ENCODE measurements at places on chromosomes 12 and 14. TPM values are rescaled to one million over a fixed set of nuclear protein-coding genes. Genes with fewer than 3 reads are reported as not detected.

The KLRF1 gene
- total RNA-seq, result not detected

The MSI1 gene
- 1.7 TPM for total RNA-seq

The BCL2L14 gene
- total RNA-seq, result 4.8 TPM

The MIA2 gene
- total RNA-seq, result 43.9 TPM

The KCNK13 gene
- total RNA-seq, result not detected

The KRT2 gene
- not detected for total RNA-seq

The PDE6H gene
- total RNA-seq, result not detected

The AQP2 gene
- not detected for total RNA-seq

The SBNO1 gene
- total RNA-seq, result 43.1 TPM

The KRT6B gene
- total RNA-seq, result 0.98 TPM

The RBM25 gene
- total RNA-seq, result 68.9 TPM

The PPP1R3E gene
- 9.5 TPM for total RNA-seq

The MANSC4 gene
- not detected for total RNA-seq

The B4GALNT1 gene
- 17.9 TPM for total RNA-seq

The C14orf132 gene
- total RNA-seq, result not detected

The DPPA3 gene
- not detected for total RNA-seq

The C1RL gene
- total RNA-seq, result 70.4 TPM

The COPZ1 gene
- 232 TPM for total RNA-seq

The FAM90A1 gene
- 1.6 TPM for total RNA-seq

The ADCY6 gene
- 48.3 TPM for total RNA-seq

The UBC gene
- total RNA-seq, result 748 TPM

The RTRAF gene
- 162 TPM for total RNA-seq

The IL22 gene
- not detected for total RNA-seq

The IAPP gene
- total RNA-seq, result not detected

The SVOP gene
- not detected for total RNA-seq

The ESRRB gene
- total RNA-seq, result not detected

The TSPAN11 gene
- not detected for total RNA-seq

The CLSTN3 gene
- 153 TPM for total RNA-seq

The HOXC6 gene
- total RNA-seq, result 5.7 TPM

The SLC4A8 gene
- 2.6 TPM for total RNA-seq

The PYGL gene
- total RNA-seq, result 75.6 TPM

The RHEBL1 gene
- 2.9 TPM for total RNA-seq

The LRP1-AS gene
- total RNA-seq, result not detected

The EPYC gene
- total RNA-seq, result not detected

The SETD3 gene
- total RNA-seq, result 13.4 TPM

The ADAM21 gene
- not detected for total RNA-seq

The CLEC4E gene
- total RNA-seq, result not detected

The NEMP1 gene
- total RNA-seq, result 28.9 TPM

The PTHLH gene
- total RNA-seq, result 1.9 TPM

The CPNE6 gene
- not detected for total RNA-seq

The SLC6A15 gene
- total RNA-seq, result not detected

The GRIN2B gene
- total RNA-seq, result not detected

The AVPR1A gene
- total RNA-seq, result not detected

The ARL1 gene
- total RNA-seq, result 71.9 TPM

The AKAP5 gene
- 0.60 TPM for total RNA-seq

The CMA1 gene
- not detected for total RNA-seq

The USP44 gene
- 1.3 TPM for total RNA-seq

The SLCO1A2 gene
- total RNA-seq, result 0.45 TPM

The AICDA gene
- total RNA-seq, result not detected

The OVCH1 gene
- not detected for total RNA-seq

The RFLNA gene
- not detected for total RNA-seq

The ABCB9 gene
- 11.4 TPM for total RNA-seq

The DEGS2 gene
- total RNA-seq, result 0.11 TPM

The TEX22 gene
- total RNA-seq, result 2.6 TPM
